ENCODE measurements at places on chromosomes 11 and 22.

DNA sequence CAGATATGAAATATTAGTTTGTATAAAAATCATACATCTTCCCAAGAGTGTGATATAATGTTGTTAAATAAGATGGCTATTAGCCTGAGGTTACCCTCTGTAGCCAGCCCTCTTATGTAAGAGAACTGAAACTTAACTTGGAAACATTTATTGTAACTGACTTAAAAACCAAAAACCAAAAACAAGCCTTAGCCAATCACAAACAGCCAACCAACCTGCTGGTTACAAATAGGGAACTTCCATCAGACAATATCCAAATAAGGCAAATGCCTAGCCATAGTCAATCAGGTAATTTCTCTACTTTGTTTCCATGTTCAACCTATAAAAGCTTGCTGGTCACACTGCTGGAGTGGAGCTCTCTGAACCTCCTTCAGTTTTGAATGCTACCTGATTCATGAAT lies 14.1 kb downstream of the KBTBD3 start:
- DNase-seq, result no peak

DNA sequence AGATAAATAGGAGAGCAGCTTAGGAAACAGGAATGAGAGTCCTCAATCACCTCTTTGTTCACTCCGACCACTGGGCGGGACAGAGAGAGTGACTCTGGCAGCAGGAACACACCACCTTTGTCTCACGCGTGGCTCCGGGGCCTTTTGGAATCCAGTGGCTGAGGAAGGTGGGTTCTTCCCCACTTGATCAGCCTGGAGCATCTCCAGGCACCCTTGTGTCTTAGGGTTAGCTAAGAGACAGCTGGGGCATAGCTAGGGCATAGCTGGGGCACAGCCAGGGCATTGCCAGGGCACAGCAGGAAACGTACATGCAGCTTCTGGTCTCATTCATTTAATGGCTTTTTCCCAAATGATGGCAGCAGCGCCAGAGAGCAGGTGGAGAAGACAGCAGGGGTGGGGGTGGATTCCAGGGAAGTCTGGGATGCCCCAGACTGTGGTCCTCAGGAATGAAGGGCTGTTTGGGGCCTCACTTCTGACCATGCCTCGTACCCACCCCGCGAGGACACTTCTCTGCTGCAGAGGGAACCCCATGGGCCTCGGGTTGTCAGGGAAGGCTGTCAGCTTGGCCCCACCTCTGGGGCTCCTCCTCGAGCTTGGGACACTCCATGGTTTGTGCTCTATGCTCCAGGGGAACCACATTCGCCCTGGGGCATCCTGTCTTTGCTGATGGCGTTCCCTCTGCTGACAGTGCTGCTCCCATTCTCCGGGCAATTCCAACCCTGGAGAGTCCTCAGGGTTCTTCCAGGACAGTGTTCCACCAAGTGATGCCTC lies 30.4 kb upstream of the SHANK2 start:
- no peak for DNase-seq

GRCh38 chr11:130634961-130635473 lies 186.6 kb downstream of the ADAMTS15 start:
- no peak for DNase-seq

GRCh38 chr11:116065986-116066385 lies 561.8 kb upstream of the CADM1 start:
- no peak for DNase-seq

- no peak for DNase-seq
Observed at GRCh38 chr22:20953668-20954500, 13.2 kb upstream of the AIFM3 start.

- no peak for DNase-seq
Observed at GRCh38 chr11:14969901-14970323, 2.2 kb downstream of the CALCA start.

GRCh38 chr11:29029452-29029851 lies 921.3 kb downstream of the METTL15 start:
- no peak for DNase-seq

- no peak for DNase-seq
Observed at GRCh38 chr11:30510750-30511149, 75.4 kb downstream of the MPPED2 start.

DNA sequence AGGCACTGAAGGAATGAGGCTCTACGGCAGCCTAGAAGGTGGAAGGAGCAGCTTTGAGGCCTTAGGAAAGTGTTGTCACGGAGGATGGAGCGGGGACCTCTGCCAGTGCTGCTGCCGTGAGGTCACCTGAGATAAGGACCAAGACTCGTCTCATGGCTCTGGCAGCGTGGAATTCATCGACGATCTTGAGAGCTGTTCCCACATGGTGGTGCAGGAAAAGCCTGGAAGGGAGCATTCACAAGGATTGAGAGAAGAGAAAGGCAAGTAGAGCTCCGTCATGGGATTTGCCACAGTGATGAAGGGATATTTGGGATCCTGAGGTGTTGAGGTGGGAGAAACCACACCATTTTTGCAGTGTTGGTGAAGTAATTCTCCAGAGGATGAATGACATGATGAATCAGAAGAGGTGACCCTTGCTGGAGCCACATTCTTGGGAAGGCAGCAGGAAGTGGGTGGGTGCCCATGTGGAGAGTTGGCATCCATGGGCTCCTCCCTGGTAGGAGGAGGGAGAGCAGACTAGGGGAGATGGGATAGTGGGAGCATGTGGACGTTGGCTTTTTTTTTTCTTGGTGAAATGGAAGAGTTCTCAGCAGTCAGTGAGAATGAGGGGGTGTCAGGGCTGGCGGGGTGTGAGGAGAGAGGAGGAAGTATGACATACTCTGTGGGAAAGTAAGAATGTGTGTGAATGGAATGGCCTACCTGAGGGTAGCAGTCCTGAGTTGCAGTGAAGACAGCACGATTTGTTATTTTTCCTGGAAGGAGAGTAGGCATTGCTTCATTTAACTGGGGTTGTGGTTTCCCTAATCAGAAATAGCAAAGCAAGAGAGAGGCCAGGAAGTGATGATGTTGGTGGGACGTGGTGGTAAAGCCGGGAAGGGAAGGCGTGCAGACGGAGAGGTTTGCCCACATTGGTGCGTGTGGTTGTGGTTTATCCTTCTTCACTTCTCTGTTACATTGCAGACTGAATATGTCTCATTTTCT lies 11.1 kb downstream of the PPP6R3 start:
- DNase-seq, result no peak

DNA sequence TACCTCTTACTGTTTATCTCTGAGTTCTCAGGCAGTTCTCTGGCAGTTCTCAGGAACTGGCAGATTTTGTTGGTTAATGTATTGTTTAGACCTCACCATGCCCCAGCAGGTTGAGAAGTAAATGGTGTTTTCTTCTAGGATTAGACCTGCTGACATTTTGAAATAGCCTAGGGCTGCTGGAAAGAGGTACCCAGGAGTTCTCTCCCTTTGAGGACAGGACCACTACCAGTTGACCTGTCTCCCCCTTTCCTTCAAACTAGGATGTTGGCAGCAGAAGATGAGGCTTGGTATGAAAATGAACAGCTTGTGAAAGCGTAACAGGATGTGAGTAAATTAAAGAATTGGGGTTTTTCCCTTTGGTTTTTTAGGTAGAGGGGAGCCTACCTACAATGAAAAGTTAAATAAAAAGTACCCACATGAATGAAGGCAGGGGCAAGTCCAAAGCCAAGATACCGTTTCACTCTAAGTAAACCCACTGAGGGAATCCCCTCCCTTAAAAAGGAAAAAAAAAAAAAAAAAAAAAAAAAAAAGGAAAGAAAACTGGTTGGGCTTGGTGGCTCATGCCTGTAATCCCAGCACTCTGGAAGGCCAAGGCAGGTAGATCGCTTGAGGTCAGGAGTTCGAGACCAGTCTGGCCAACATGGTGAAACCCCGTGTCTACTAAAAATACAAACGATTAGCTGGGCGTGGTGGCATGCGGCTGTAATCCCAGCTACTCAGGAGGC lies 96.2 kb downstream of the PDHX start:
- DNase-seq, result peak; percentile 29

DNA sequence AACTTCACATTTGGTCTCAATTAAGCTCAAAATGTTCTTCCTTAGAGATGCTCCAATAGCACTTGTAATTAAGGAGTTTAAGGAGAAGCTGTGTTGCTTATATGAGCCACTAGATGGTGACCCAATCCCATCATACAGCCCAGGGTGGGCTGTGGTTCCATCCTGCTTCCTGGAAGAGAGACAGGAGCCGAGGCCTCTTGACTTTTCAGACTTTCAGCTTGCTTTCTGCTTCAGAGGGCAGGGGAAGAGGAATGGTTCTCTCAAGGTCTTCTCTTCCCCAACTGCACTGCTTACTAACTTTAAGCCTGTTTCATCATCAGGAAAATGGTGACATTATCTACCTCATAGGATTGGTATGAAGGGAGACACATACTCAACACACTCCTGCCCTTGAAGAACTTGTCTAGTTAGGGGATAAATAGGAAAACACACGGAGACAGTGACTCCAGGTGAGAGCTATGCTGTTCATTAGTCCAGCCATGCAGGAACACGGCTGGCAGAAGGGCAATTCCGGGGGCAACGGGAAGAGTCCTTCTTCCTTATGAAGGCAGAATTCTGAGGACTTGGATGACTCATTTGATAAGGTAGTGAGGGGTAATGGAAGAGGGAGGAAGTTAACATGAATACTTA lies 20.1 kb downstream of the TMEM218 start:
- DNase-seq, result no peak

GRCh38 chr22:44701824-44702478 lies at the start of gene PRR5:
Gene PRR5 (plus strand): TSS chr22:44702204. CDS start chr22:44702475, 271 bp downstream.
- peak; percentile 69 for DNase-seq

DNA sequence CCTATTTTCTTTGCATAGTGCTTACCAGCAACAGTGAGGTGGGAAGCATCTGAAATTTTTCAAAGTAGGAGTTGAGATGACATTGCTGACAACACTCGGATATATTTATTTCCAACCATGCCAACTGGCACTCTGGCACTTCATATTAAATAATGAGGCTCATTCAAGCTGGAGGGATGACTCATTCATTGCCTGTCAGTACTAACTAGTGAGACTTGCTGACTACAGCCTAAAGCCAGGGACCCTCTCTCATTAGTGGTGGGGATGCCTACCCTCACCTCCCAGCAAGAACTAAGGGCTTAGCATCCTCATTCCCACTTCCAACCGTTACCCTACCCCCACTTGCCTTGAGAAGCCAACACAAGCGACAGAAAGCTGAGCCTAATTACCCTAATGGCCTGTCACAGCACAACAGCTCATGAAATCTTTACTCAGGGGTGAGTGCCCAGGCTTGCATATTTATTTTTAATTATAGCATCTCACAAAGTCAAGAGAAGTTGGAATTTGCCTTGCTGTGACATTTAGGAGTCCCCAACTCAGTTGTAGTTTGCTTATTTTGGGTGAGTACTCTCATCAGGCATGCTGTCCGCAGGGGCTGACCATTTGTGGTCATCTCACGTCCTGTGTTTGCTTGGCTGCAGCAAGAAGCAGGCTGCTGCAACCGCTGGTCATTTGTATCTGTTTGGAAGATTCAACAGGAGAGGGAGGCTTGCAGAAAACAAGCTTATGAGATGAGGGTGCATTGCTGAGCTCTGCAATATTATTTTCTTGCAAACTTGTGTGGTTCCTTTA lies 181.6 kb upstream of the POU2AF2 start:
- DNase-seq, result no peak

- no peak for DNase-seq
Observed at GRCh38 chr11:113022262-113022661, 61.0 kb downstream of the NCAM1 start.

GRCh38 chr11:206526-207207 lies 532 bp downstream of the BET1L start:
- no peak for DNase-seq

DNA sequence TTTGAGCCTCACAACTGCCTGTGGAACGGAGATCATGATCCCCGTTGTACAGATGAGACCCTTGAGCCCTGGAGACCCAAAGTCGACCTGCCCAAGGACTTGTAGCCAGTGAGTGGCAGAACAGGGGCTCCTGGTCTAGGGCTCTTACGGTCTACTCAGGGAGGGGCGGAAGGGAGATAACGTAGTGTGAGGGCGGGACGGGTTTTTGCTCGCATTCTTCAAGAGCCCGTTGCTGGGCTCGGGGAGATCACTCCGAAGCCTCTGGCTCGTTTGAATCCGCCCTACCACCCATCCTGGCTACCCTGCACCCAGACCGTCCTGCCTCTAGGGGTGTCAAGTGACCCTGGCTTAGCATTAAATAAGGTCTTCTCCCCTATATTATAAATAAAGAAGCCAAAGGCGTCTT lies 639 bp downstream of the CRY2 start:
- DNase-seq, result no peak

DNA sequence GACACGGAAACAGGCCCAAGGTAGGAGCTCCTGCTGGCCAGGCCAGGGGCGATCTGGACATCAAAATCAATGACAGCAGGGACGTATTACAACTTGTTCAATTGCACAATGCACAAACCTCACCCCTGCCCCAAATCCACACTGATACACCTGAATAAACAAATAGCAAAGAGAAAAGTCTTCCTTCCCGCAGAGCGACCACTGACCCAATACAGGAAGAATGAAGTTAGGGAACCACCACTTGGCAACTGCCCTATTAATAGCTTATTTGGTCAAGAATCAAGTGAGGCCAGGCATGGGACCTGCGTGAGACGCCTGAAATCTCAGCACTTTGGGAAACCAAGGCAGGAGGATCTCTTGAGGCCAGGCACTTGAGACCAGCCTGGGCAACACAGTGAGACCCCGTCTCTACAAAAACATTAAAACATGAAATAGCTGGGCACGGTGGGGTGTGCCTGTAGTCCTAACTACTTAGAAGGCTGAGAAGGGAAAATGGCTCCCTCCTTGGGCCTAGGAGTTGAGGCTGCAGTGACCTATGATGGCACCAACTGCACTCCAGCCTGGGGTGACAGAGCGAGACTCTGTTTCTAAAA lies 109.1 kb downstream of the MED15 start:
- no peak for DNase-seq

- DNase-seq, result no peak
Observed at GRCh38 chr22:43409046-43409445, 2.8 kb upstream of the MPPED1 start.

DNA sequence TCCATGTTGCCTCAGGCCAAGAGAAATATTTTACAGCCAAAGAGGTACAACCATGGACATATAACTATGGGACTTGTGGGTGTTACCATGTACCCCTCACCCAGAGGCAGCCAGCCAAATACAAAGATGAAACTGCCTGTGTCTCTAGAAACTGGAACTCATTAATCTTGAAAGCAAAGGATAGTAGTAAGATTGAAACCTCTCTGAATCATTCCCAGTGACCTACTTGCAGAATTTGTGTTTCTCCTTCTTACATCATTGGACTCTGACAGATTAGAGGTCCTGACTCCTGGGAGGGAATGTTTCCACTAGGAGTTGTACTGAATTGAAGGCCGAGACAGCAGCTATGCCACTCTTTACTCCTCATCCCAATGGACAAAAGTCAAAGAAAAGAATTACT lies 257.4 kb upstream of the UBASH3B start:
- no peak for DNase-seq

DNA sequence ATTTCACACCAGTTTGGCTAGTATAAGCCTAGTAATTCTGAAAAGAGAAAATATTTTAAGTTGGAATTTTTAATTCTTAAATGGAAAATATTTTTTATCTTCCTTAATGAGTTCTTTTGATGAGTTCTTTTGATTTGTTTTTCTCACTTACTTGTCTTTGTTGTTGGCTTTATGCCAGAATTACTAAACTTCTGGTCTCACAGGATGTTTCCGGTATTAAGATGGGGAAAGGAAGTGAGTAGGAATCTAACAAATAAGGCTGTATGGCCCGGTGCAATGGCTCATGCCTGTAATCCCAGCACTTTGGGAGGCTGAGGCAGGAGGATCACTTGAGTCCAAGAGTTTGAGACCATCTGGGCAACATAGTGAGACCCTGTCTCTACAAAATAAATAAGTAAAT lies 106.4 kb downstream of the ARHGAP42 start:
- DNase-seq, result no peak
